CD8-positive, alpha-beta memory T cell (primary cell): ENCODE measurements at places on chromosomes 13 and 19.

GRCh38 chr19:31070146-31071065 is 278.8 kb downstream of the TSHZ3 start:
- no peak for DNase-seq

DNA sequence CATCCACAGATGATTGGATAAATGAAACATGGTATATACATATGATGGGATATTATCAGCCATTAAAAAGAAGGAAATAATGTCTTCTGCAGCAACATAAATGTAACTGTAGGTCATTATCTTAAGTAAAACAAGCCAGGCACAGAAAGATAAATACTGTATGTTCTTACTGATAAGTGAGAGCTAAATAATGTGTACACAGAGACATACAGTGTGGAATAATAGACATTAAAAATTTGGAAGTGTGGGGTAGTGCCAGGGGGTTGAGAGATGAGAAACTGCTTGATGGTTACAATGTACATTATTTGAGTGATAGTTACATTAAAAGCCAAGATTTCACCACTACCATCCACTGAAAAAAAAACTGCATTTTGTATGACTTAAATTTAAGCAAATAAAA is 26.0 kb upstream of the GPC6 start:
- DNase-seq = no peak

- DNase-seq = no peak
Measured at GRCh38 chr19:11556634-11557420, 2.2 kb downstream of the ELOF1 start.

GRCh38 chr13:111422348-111422747 is 101.9 kb downstream of the TEX29 start:
- DNase-seq = no peak

DNA sequence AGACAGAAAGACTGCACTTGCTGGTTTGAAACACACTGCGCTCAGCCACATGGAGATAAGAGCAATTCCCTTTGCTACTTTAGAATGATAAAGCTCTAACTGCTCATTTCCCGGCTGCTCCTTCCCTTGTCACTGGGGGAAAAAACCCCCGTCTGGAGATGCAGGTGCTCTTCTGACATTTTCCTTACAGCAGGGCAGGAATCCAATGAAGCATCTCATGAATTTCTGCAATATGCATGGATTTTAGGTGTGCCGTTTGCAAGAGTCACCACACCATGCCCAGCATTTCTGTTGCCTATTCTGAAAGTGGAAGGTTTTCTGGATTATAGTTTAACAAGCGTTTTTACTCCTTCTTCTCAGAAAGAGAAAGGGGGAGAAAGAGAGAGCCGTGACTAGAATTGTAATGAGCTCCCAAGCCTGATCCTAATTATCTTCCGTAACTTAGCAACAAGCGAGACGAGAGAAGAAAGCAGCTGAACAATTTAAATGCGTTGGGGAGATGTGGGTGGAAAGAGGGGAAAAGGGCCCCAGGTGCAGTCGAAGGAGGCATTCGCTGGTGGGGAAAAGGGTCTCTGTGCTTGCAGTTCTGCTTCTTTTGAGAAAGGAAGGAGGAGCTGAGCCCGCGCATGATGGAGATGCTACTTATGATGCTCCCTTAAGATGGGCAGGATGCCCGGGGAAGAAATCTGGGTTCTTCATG is 76.6 kb upstream of the SPATA13 start:
- DNase-seq = no peak

DNA sequence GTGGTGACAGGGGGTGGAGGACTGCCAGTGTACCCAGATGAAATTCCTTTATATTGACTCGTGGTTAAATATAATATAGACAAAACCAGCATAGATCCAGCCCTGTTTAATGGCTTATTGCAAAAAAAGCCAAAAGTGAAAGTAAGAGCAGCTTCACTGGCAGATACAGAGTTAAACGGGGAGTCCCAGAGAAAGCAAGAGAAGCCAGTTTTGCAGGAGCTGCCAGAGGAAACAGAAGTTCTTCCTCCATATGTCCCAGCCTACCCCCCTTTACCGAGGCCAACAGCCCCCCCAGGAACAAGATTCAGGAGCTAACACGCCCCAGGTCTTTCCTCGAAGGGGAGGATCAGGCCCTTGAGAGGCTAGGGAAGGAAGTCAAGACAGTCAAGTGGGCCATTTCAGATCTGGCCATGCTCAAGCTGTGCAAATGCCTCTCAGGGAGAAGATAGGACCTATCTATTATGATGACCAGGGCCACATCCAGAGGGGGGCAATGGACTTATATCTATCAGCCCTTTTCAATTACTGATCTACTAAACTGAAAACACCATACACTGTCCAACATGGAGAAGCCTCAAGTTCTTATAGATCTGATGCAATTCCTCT is 47.2 kb upstream of the ZNF737 start:
- DNase-seq = no peak

DNA sequence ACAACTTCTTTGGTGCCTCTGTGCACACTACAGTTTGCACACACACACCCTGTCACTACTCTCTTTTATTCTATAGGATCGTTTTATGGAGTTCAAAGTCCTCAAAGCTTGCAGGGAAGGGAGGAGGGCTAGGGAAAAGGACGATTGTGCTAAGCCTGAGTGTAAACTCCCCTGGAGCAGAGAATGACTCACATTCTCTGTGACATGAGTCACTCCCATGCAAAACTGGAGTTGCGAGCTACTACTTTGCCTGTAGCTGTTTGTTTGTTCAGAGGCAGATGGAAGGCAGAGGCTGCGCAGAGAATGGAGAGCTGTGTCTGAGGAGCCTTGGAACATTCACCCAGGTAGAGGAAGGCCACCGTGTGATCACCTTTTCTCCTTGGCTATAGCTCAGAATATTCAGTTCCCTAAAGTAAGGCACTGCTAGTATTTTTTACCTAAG is 80.5 kb upstream of the MBNL2 start:
- DNase-seq = no peak

DNA sequence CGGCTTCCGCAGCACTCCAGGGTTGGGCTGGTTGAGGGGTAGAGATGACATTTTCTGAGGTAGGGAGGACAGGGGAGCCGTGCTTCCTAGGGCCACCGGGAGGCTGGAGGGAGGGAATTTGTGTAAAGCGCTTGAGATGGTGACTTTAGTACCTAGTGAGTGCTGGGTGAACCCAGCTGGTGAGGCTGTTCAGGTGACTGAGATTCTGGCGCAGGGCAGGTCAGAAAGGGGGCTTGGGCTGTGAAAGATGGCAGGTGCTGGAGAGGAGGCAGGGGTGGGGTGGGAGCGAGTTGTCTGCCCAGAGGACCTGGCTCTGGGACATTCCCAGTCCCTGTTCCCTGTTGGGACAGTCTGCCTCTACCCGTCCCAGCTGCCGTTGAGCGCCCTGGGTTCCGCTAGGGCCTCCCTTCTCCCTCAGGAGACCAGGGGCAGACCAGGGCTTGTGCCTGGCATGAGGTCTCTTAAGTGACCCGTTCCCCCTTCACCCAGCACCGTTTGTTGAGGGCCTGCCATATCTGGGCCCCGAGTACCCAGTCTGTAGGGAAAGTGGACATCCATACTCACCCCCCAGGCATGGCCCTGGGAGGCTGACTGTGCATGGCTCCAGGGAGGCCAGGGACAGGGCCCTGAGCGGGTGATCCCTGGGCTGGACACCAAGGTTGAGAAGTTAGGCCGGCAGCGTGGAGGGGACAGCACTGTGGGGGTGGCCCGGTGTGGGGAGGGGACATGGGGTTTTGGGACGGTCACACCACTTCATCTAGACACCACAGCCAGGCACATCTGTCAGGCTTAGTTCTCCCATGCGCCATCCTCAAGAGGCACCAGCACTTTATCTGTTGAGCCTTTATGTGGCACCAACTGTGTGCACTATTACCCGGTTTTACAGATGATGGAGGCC is 5.0 kb downstream of the PTOV1 start:
- no peak for DNase-seq

GRCh38 chr13:75299246-75299645 is 182.7 kb downstream of the TBC1D4 start:
- no peak for DNase-seq

GRCh38 chr13:80664950-80665349 is 324.0 kb upstream of the SPRY2 start:
- DNase-seq = no peak

DNA sequence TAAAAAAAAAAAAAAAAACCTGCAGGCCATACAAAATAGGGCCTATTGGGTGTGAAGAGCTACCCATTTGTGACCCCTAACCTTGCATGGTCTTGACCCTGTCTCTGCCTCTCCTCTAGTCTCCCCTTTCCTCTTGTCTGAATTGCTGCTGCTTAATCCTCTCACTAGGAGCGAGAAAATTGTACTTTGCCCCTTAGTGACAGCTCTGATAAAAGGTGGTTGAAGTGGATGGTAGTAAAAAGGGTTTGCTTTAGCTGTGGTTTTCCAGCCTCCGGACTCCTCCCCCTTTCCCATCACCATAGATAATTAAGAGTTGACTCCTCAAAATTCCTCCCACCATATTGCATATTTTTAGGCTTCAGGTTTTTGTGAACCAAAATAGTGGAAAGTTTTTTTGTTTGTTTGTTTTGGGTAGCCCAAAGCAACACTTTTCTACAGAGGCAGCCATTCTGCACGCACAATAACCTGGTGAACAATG is 23.5 kb downstream of the ACTN4 start:
- DNase-seq = no peak

GRCh38 chr19:55353803-55354697 is 469 bp downstream of the COX6B2 start:
- DNase-seq = peak; percentile 73

GRCh38 chr13:101930331-101930730 is 471.5 kb downstream of the FGF14 start:
- no peak for DNase-seq

- no peak for DNase-seq
Measured at GRCh38 chr13:90746230-90746629, 601.3 kb upstream of the MIR17HG start.

DNA sequence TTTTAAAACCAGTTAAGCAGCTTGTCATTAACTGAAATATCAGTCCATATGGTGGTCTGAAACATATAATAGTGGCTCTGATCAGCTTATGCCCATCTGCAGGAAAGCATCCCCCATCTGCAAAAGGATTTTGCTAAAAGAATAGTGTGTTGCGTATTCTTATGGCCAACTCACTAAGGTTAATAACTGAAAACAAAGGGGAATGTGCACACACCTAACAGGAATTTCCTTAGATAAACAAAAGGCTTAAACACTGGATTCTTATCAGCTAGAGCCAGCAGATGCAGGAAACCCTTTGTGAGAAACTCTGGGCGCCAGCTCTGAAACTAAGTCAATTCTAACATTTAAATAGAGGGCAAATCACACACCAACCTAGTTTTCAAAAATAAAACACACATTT is 22.1 kb downstream of the VPS36 start:
- no peak for DNase-seq

- DNase-seq = no peak
Measured at GRCh38 chr19:49848938-49849337, 2.0 kb upstream of the PTOV1 start.

DNA sequence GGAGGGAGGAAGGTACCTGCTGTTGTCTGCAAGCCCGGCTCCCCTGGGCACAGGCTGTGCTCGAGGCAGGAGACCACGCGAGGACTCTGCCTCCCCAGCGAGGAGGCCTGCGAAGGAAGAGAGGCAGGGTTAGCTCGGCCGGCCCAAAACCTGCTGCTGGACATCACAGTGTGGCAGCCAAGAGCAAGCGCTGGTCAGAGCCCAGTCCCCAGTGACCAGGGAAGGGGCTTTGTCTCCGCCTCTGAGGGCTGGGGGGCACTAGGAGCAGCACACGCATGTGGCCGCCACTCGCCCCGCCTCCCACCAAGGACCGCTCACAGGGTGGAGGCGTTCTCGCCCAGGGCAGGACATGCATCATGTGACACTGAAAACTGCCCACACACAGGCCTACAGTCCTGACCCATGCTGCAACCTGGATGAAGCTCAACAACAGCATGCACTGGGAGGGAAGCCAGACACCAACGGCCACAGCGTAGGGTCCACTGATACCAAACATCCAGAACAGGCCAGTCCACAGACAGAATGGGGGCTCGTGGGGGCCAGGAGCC is 8.5 kb downstream of the MIER2 start:
- DNase-seq = no peak

- DNase-seq = no peak
Measured at GRCh38 chr13:78829821-78830220, 170.9 kb upstream of the OBI1 start.

- peak; percentile 29 for DNase-seq
Measured at GRCh38 chr19:18514800-18515682, 6.8 kb downstream of the ELL start.

GRCh38 chr19:50022823-50023222 is 2.3 kb downstream of the VRK3 start:
- DNase-seq = no peak

DNA sequence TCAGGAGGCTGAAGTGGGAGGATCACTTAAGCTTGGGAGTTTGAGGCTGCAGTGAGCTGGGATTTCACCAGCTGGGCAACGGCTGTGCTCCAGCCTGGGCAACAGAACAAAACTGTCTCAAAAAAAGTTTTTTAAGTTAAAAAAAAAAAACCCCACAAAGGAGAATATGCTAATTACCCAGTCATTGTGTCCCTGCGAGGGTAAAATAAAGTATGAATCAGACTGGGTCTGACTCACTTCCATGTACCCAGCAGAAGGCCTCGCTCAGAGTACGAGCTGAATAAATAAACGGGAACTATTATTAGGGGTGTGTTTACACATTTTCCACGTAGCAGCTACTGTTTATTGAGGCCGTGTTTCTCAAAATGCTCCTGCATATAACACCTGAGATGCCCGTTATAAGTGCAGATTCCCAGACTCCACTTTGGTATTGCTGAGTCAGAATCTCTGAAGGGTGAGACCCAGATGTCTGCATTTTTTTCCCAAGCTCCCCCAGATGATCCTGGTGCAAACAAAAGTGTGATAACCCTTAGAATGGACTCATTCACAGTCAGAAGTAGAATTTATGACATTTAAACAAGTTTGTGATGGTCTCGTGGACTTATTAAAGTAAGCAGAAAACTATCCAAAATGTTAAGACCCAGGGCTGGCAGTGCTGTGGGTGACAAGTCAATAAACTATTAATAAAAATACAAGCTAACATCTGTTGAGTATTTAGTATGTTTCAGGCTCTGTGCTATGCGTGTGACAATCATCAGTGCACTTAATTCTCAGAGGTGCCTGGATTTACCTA is 28.2 kb downstream of the KCNC3 start:
- no peak for DNase-seq

DNA sequence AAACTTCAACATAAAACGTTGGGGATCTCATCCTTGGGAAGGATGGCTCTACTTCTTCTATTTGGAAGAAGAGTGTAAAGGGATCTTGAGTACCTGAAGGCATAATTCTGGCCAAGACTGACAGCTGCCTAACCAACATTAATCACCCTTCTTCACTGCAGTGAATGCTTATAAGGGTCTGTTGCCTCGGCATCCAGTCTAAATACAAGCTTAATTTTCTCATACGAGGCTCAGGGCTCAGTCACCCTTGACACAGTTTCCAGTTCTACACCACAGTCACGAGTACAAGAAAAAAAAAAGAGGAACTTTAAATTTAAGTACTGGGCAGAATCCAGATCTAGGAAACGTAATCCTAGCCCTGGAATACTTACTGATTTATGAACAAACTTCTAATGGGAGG is 9.0 kb downstream of the FPR3 start:
- no peak for DNase-seq

GRCh38 chr13:46743191-46743590 is 53.8 kb downstream of the ESD start:
- no peak for DNase-seq
